Activated T-helper 9 cell treated with anti-CD3 and anti-CD28 coated beads, Interleukin-2, amount 50 U/mL, for 16 hours (primary cell): ENCODE measurements at places on chromosomes 7 and 10.

- no peak for DNase-seq
Measured at GRCh38 chr7:137172105-137172590, 171.4 kb downstream of the PTN start.

- no peak for DNase-seq
Measured at GRCh38 chr7:45129181-45129800, 17.8 kb upstream of the TBRG4 start.

GRCh38 chr7:96993094-96993865 is 12.1 kb upstream of the DLX6 start:
- no peak for DNase-seq

- DNase-seq = no peak
Measured at GRCh38 chr7:21656081-21656480, 113.2 kb downstream of the DNAH11 start.

DNA sequence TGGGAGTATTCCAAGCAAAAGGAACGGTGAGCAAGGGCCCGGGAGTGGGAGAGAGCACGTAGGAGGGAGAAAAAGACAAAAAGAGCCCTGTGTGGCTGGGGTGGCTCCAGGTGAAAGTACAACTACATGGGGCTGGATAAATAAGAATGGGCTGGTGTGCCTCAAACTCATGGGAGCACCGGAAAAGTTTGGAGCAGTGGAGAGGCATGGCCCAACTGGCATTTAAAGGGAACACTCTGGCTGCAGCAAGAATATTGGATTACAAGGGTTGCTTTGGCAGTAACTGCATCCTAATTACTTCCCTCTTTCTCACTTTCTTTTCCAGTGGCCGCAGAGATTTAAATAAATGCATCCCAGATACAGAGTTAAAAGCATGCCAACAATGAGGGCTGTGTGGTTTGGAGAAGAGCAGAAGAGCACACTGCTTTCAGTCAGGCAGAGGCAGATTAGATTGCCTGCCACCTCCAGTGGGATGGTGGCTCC is 39.1 kb upstream of the HERPUD2 start:
- DNase-seq = no peak

DNA sequence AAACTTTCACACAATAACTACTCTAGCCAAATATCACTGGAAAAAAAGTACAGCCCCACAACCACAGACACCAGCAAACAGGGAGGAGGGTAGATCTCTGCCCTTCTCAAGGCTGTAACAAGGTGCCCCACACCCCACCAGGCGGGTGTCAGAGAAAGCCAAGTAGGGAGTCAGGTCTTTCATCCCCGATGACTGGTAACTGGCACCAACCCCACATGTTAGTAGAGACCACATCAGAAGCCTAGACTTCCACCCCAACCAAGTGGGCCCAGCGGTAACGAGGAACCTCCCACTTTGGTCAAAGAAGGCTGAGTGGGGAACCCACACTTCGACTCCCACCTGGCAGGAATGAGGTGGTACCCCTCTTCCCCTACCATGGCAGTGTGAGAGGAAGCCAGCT is 16.4 kb upstream of the RUFY2 start:
- DNase-seq = no peak

- no peak for DNase-seq
Measured at GRCh38 chr7:96599288-96599936, 110.2 kb downstream of the SEM1 start.

- DNase-seq = no peak
Measured at GRCh38 chr7:42143711-42144600, 93.1 kb downstream of the GLI3 start.

GRCh38 chr10:132293201-132293812 is 14.4 kb downstream of the STK32C start:
- no peak for DNase-seq

DNA sequence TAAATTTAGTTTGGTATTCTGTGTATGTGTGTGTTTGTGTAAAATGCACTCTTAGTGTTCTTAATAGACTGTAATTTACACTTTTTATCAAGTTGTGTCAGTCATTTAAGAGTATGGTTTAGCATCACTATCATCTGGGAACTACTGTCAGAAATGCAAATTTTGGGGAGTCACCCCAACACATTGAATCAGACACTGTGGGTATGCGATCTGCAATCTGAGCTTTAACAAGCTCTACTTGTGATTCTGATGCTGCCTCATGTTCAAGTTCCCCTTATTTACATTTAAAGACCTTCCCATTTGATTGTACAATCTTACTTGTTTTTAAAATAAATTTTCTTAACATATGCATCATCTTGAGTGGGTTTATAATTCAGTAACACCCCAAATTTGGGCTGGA is 218.1 kb upstream of the FOXP2 start:
- no peak for DNase-seq

DNA sequence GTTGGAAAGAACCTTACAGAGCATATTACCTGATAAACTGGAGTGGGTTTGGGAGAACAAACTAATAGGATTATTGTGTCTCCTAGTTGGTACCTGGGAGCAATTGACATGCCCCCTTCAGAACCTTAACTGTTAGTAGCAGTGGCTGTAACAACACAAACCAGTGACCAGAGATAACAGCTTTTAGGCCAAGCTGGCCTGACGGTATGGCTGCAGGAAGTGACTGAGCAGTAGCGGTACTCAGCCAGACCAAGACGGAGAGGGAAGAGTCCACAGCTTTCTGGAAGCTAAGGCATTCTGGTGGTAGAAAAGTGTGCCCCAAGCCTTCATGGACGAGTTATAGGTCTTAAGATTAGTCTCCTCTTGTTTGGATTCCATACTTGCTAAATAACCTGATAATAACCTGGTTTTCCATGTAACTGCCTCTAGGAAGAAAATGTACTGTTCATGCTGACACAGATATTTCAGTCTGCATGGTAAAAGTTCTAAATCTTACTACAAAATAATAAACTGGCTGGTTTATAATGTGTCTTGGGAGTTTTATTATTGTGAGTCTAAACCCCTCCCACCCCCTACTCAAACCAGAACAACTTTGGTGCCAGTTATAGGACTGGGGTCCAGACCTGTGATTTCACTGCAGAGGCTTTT is 11.3 kb downstream of the NOLC1 start:
- no peak for DNase-seq

DNA sequence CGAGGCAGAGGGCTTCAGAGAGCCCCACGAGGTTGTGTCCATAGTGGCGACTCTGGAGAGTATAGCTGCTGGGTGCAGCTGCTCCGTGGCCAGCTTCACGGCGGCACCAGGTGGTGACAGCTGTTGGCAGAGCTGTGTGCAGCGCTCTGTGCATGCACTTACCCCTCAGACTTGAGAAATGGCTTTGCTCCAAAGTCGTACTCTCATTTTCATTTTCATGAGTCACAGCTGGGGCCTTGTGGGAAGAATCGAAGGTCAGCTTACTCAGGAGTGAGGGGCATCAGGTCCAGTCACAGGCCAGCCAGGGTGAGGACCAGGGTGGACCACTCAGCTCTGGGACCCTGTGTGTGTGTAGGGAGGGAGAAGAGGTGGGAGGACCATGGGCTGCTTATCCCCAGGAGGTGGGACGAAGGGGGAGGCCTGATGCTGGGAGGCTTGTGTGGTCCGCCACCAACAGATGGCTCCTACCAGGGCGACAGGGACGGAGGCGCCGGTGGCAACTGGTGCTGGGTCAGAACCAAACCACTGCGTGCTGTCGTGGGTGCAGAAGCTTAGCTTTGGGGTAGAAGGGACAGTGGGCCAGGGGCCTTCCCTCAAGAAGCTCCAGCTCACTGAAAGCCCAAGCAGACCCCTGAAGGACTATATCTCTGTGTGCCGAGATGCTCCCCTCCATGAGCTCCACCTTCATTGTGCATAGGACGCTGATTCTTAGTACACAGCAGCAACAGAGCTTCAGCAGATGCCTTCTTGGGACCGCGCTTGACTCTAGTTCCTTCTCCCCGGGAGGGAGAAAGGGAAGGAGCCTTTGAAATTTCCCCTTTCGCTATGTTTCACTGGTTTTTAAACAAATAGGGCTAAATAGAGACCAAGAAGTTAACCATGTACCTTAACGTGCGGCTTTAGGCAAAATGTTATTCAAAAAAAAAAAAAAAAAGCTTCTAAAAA is 225.0 kb downstream of the CELF2 start:
- no peak for DNase-seq

- no peak for DNase-seq
Measured at GRCh38 chr7:47489624-47490023, 92.3 kb downstream of the TNS3 start.

DNA sequence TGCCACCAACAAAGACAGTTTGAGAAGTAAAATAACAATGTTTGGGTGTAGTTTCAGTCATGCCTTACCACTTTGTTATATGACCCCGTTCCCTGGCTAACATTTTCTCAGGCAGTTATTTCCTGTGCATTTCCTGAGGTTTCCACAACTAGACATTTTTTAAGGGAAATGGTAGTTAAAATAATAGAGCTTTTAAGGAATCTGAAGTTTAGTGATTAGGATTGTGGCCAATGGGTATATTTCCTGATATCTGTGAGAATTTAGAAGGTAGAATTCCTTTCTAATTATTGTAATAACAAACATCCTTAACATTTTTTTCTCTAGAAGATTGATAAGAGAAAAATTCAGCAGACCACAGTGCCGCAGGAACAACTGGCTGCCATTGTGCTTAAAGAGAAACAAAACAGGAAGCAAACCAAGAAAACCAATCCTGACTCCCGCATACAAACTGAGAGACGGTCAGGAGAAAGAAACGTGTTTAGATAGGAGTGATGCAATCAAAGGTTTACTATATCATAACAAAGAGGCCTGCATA is 193.6 kb downstream of the MBL2 start:
- no peak for DNase-seq

GRCh38 chr7:868189-868486 is 8.2 kb upstream of the GET4 start:
- DNase-seq = no peak

- no peak for DNase-seq
Measured at GRCh38 chr10:126286256-126286780, 102.0 kb downstream of the ADAM12 start.

GRCh38 chr7:92633211-92633906 is 43.2 kb upstream of the FAM133B start:
- no peak for DNase-seq

- no peak for DNase-seq
Measured at GRCh38 chr7:100546129-100546925, 7.3 kb downstream of the AGFG2 start.

GRCh38 chr7:147436718-147437117 is 1153.8 kb upstream of the C7orf33 start:
- no peak for DNase-seq

GRCh38 chr7:143131781-143132180 is at the start of gene PIP:
PIP (plus strand) TSS chr7:143132077; CDS start chr7:143132117, 40 bp downstream.
- no peak for DNase-seq

- no peak for DNase-seq
Measured at GRCh38 chr7:146725520-146725919, 608.9 kb downstream of the CNTNAP2 start.

- no peak for DNase-seq
Measured at GRCh38 chr10:96290368-96291133, 13.7 kb upstream of the DNTT start.

DNA sequence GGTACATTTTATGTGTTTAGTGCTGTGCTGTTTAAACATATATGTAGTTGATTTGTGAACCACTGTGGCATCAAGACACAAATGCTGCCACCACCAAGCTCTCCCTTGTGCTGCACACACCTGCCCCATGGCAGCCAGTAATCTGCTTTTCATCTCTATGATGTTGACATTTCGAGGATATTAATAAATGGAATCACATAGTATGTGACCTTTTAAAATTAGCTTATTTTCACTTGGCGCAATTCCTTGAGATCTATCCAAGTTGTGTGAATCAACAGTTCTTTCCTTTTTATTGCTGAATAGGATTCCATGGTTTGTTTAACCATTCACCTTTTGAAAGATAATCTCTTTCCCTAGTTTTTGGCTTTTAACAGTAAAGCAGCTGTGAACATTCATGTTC is 73.1 kb downstream of the BMPR1A start:
- no peak for DNase-seq

DNA sequence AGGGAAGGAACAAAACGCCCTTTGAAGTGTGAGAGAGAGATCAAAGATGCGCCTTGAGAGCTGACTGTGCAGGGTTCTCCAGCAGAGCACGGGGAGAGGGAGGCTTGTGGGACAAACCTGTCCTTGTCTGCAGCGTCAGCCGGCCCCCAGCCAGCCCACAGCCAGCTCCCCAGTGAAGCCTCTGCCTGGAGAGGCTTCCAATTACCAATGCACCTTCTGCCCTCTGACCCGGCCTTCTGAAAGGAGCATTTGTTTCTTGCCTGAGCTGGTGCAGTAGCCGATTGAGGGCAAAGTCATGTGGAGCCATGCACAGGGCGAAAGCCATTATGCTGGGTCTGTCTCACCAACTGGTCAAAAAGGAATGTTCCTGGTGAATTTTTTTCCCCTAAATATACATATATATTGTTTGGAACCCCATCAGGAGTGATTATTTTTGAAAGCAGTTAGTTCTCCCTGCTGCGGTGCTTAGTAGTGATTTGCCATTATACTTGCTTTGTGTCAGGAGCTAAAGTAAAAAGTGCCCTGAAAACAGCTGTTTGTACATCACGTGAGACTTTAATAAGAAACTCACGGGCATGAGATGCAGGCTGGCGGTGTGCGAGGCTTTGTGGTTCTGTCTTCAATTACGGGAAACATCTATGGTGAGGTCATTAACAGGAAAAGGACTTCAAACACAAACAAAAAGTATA is 268.6 kb downstream of the KLF6 start:
- DNase-seq = no peak

DNA sequence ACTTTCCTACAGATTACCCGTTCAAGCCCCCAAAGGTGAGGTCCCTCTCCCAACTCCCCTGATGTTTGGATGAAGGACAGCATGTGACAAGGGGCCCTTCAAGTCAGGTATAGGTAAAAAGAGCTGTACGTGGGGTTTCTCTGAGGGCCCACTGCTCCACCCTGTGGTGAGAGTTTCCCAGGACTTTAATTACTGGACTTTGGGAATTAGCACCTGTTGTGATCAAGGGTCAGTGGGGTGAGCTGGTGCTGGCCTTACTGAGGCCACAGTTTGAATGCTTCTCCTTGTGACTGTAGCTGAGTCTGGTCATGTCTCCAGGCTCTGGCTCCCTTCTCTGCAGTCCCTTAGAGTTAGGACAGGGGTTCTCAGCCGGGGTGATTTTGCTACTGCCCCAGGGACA is 16.8 kb downstream of the UBE2D4 start:
- DNase-seq = no peak

- no peak for DNase-seq
Measured at GRCh38 chr10:96090463-96090800, 39.7 kb upstream of the ZNF518A start.

GRCh38 chr10:86974484-86974883 is 6.2 kb downstream of the ADIRF start:
- no peak for DNase-seq

- no peak for DNase-seq
Measured at GRCh38 chr10:46055771-46056170, 9.7 kb upstream of the MSMB start.

- no peak for DNase-seq
Measured at GRCh38 chr10:61701055-61701705, 38.5 kb downstream of the CABCOCO1 start.
